Placental pericyte (primary cell): ENCODE measurements at places on chromosomes 2 and 18. TPM values are rescaled to one million over a fixed set of nuclear protein-coding genes. Genes with fewer than 3 reads are reported as not detected.

Gene STARD6
- not detected in 2 replicates for total RNA-seq

Gene CMPK2
- total RNA-seq, result 0.22 and 5.0 TPM in 2 replicates

Gene EIPR1
- total RNA-seq, result 27.4 and 42.7 TPM in 2 replicates

Gene CELF4
- total RNA-seq, result not detected in 2 replicates

Gene ZAP70
- 0.43 TPM in 1 of 2 replicates, not detected in the other for total RNA-seq

Gene CD28
- not detected in 2 replicates for total RNA-seq

Gene SERPINB5
- total RNA-seq, result 0.14 TPM in 1 of 2 replicates, not detected in the other

Gene HMSD
- total RNA-seq, result 0.44 and 0.57 TPM in 2 replicates

Gene CCDC141
- not detected in 2 replicates for total RNA-seq

Gene SAP130
- total RNA-seq, result 10.3 and 14.2 TPM in 2 replicates

Gene GKN2
- 0.22 TPM in 1 of 2 replicates, not detected in the other for total RNA-seq

Gene ZCCHC2
- total RNA-seq, result 8.0 and 9.6 TPM in 2 replicates
